Calu3 (cell line): ENCODE measurements at places on chromosomes 6 and 20. TPM values are rescaled to one million over a fixed set of nuclear protein-coding genes. Genes with fewer than 3 reads are reported as not detected.

The CFAP206 gene
- 0.14 and 0.24 TPM in 2 replicates for total RNA-seq

The SCRT2 gene
- not detected in 2 replicates for total RNA-seq

The EFCAB8 gene
- 1.1 and 2.5 TPM in 2 replicates for total RNA-seq

The EEF1A2 gene
- 359 and 393 TPM in 2 replicates for total RNA-seq

The MICB gene
- 59.3 and 64.3 TPM in 2 replicates for total RNA-seq

The COL20A1 gene
- 0.44 TPM in 1 of 2 replicates, not detected in the other for total RNA-seq

The EZR gene
- total RNA-seq, result 935 and 954 TPM in 2 replicates

The LY86 gene
- not detected in 2 replicates for total RNA-seq

The TOX2 gene
- not detected in 2 replicates for total RNA-seq

The CST1 gene
- total RNA-seq, result 0.69 and 1.2 TPM in 2 replicates

The ZNF311 gene
- total RNA-seq, result 1.4 and 2.2 TPM in 2 replicates

The MLIP gene
- 0.81 and 1.4 TPM in 2 replicates for total RNA-seq

The GFOD1 gene
- total RNA-seq, result 8.7 and 9.5 TPM in 2 replicates
